ENCODE measurements at places on chromosomes 12 and 14.

DNA sequence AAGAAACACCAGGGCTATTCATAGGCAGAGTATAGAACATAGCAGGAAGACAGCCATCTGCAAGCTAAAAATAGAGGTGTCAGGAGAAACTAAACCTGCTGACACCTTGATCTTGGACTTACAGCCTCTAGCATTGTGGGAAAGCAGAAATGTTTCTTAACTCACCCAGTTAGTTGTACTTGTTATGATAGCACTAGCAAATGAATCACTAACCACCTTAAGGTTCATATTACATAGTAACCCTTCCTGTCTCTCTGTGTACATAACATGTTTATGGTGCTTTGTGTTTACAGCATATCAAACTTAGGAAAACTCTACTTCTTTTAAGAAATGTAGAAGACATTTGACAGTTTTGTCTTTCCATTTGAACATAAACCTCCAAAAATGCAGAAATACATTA lies 1031.3 kb downstream of the FSCB start:
- no peak for DNase-seq

DNA sequence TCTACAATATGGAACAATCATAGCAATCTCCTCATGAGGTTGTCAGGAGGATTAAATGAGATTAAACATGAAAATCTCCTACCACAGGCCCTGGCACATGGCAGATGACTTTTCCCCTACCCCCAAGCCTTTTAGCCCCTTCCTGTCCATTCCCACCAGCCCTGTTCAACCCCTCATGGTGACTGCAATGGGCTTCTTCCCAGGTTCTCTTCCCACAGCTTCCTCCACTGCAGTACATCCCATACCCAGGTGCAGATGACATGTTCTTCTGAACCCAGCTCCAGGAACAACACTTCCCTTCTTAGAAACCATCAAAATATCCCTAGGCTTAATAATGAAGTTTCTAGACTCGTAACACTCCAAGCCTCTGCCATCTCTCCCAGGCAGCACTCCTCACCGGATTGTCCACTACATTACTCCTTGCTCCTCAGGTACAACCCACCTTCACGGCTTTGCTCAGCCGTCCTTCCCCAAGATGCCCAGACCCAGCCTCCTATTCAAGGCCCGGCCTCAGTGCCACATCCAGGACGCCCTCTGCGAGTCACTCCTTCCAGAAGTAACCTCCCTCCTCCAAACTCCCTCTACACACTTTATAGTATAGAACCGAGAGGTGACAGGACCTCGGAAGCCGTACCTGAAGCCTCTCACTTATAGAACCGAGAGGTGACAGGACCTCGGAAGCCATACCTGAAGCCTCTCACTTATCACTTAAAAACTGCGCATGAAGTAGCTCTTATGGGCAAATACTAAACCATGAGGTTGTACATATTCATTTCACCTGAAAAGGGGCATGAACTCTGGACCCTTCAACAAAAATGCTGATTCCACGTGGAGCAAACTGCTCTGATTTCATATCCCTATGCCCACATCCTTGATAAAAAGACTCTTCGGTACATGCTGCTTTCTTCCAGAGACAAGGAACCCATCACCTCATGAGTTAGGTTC lies 1.5 kb downstream of the CRACR2A start:
- DNase-seq, result no peak

GRCh38 chr12:66767536-66767935 lies 88.7 kb upstream of the GRIP1 start:
- DNase-seq, result no peak

DNA sequence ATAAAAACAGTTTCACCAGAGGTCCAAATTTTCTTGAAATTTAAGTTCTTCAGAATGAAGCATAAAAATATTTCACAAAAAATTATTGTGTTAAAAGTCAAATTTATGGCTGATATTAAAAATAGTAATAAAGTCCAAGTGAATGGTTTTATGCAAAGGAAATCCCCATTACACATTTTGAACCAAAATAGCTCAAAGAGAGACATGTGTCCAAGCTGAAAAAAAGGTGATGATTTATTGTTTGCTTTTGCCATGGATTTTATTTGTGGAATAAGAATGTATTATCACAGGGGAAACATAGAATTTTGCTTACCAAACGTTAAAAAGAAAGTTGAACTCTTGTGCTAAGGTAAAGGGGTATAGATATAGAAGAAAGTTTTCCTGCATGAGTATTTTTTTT lies 4.6 kb downstream of the FOXG1 start:
- no peak for DNase-seq

GRCh38 chr12:10069099-10069498 lies 29.7 kb downstream of the CLEC1A start:
- DNase-seq, result no peak

DNA sequence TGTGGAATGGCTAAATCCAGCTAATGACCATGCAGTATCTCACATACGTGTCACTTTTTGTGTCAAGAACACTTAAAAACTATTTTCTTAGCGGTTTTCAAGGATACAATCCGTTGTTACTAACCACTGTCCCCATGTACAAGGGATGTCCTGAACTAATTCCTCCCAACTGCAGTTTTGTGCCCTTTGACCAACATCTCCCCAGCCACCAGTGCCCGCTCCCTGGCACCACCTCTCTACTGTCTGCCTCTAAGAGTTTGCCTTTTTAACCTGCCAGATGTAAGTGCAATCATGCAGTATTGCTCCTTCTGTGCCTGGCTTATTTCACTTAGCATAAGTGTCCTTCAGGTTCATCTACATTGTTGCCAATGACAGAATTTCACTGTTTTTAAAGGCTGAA lies 315.7 kb downstream of the TMEM121 start:
- no peak for DNase-seq

GRCh38 chr14:88229428-88229827 lies 93.6 kb downstream of the KCNK10 start:
- no peak for DNase-seq

DNA sequence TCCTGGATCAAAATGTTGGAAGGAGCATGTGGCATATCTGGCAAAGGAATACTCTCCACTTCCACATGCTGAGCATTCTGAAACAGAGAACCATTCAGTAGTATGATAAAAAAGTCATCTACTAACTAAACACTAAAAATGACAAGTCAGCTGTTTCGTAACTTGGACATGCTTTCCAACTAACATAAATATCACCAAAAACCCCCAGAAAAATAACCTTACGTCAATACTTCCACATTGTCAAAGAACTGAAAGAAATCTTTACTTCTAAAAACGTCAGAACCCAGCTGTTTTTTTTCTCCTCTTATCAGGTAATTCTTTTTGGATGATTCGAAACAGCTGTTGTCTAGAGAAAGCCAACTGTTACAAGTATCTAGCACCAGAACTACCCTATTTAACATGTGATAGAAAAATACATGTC lies 8.2 kb downstream of the WBP11 start:
- no peak for DNase-seq

GRCh38 chr14:54175298-54175942 lies 218.8 kb upstream of the BMP4 start:
- DNase-seq, result no peak

- DNase-seq, result no peak
Observed at GRCh38 chr12:127559349-127560040, 707.5 kb upstream of the TMEM132C start.

DNA sequence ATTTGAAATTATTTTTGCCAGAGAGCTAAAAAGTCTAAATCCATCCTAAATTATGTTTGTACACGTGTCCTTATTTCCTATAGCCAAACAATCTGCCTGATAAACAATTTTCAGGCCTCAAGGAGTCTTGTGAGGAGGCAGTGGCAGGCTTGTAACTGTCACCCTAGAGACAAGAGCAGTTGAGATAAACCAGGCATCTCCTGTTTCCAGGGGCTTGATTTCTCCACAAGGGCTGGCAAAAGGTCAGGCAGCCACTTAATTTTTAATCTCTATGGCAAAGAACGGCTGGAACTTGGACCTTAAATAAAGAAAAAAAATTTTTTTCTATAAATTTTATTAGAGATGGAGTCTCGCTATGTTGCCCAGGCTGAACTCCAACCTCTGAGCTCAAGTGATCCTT lies 15.5 kb downstream of the PKP2 start:
- no peak for DNase-seq

GRCh38 chr12:2358986-2359658 lies 306.3 kb downstream of the CACNA1C start:
- no peak for DNase-seq

DNA sequence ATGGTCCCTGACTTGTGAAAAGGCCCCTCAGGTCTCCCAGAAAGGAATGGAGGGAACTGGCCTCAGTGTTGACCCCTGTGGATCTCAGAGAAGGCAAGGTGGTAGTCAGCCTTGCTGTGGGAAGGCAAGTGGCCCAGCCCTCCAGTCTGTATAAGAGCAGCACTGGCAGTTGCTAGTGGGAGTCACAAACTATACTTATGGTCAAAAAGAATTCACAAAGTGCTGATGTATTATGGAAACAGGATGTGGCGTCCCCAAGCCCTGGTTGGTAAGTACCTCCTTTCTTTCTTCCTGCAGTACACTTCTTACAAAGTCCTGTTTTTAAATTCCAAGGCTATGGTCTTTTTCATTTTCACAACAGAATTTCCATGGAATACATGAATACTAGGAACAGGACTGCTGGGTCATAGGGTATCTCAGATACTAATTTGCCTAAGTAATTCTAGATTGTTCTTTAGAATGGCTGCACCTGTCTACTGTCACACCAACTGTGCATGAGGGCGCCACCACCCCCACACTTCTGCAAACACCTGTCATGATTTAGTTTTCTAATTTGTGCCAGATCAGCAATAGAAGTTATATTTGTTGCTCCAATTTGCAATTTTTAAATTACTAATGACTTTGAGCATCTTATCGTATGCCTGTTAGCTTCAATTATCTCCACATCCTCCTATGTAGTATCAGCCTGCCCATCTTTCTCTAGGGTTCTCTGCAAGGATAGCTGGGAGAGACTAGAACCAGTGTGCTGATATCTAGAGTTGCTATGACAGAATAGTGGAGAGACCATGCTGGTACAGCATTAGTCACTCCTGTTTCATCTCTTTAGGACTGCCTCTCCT lies 40.7 kb upstream of the TMEM263 start:
- no peak for DNase-seq

DNA sequence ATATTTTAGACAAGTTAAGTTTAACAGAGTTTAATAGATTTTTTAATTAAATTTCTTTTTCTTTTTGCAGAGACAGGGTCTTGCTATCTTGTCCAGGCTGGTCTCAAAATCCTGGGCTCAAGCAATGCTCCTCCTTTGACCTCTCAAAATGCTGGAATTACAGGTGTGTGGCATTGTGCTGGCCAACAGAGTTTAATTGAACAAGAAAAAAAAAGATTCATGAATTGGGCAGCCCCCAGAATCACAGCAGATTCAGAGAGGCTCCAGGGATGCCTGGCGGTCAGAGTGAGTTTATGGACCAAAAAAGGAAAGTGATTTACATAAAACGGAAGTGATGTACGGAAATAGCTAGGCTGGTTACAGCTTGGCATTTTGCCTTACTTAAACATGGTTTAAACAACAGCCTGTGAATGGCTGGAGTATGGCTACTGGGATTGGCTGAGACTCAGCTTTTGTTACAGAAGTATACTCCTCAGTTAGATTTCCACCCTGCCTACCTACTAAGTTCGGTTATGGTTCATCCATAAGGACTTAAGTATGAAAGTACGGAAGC lies 14.5 kb upstream of the TESPA1 start:
- no peak for DNase-seq

- DNase-seq, result no peak
Observed at GRCh38 chr14:32256576-32256975, 53.5 kb upstream of the RNU6-8 start.

DNA sequence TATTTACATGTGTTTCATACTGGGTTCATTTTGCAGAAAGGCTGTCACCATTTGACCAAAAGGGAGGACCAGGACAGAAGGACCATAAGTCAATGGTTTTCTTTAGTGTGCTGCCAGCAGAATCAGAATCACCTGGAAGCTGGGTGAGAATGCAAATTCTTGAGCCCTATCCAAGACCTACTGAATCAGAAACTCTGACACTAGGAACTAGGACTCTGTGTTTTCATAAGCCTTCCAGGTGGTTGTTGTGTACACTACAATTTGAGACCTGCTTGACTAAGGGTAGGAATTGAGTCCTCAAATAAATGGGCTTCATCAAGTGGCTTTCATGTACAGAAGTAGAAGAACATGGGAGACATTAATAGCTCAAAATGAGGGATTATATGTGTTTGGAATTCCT lies 32.2 kb downstream of the PDE6H start:
- no peak for DNase-seq

- DNase-seq, result no peak
Observed at GRCh38 chr14:75751296-75751695, 90.2 kb downstream of the TTLL5 start.

GRCh38 chr12:48973941-48974673 lies 2.6 kb upstream of the WNT10B start:
- no peak for DNase-seq

- no peak for DNase-seq
Observed at GRCh38 chr12:83082690-83083276, 396.1 kb downstream of the TMTC2 start.

DNA sequence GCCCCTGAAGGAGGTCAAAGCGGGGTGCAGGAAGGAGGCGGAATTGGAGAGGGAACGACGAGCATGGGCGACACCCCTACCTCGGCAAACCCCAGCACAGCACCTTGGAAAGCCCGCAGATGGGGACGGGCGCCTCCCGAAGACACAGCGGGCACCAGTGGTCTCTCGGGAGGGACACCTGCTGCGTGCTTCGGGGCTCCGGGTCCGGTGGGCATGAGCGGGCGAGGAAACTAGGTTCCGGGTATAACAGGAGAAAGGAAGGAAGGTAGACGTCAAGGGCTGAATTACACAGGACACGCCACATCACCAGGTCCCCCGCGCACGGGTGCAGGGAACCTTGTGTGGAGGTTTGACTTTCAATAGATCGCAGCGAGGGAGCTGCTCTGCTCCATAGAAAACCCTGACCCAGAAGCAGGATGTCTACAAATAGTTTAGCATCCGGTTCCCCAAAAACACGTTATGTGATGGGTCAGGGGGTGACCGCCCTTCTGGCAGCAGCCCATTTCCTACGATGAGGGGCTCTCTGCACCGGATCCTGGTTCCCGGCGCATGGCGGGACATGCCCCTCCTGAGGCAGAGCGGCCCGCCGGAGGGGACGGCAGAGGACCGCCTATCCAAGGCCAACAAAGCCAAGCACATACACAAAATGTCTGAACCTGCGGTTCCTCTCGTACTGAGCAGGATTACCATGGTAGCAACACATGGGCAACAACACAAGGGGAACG lies 196.9 kb downstream of the ALG10 start:
- no peak for DNase-seq

- no peak for DNase-seq
Observed at GRCh38 chr12:2137711-2138110, 84.9 kb downstream of the CACNA1C start.

- no peak for DNase-seq
Observed at GRCh38 chr14:49702725-49703124, 9.8 kb downstream of the KLHDC1 start.

- DNase-seq, result no peak
Observed at GRCh38 chr14:37340353-37340752, 142.6 kb downstream of the MIPOL1 start.

DNA sequence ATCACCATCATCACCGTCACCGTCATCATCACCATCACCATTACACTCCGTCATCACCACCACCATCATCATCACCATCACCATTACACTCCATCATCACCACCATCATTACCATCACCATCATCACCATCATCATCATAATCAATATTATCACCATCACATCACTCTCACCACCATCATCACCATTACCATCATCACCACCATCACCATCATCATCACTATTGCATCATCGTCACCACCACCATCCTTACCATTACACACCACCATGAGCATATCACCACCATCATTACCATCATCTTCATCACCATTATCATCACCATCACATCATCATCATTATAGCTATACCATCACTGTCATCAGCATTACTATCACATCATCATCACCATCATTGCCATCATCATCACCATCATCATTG lies 93.7 kb downstream of the KIF26A start:
- no peak for DNase-seq

GRCh38 chr14:98705871-98706300 lies 566.1 kb downstream of the BCL11B start:
- no peak for DNase-seq

Data from stimulated activated CD8-positive, alpha-beta memory T cell treated with anti-CD3 and anti-CD28 coated beads, Interleukin-4, amount 100 ng/mL, for 1 hour (primary cell).